Inflammatory macrophage treated with lipopolysaccharide for 1 hour (primary cell): ENCODE measurements at places on chromosomes 12 and 14.

- no peak for DNase-seq
Observed at GRCh38 chr14:87080146-87080545, 912.8 kb downstream of the GALC start.

DNA sequence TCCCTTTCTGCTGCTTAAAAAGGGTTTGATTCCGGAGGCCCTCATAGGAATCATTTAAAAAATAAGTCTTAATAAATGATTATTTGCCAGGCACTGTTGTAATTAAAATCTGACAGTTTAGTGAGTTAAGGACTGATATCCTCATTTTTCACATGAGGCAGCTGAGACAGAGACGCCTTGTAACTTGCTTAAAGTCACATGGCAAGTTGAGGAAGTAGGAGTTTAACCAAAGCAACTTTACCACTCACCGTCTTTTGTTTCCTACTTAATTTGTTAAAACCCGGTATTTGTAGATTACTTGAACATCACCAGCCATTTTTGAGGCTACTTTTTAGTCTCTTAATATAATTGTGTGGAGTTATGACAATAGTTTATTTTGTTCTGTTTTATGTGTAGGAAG, 2.4 kb downstream of the TIGAR start:
- DNase-seq: peak; percentile 51

DNA sequence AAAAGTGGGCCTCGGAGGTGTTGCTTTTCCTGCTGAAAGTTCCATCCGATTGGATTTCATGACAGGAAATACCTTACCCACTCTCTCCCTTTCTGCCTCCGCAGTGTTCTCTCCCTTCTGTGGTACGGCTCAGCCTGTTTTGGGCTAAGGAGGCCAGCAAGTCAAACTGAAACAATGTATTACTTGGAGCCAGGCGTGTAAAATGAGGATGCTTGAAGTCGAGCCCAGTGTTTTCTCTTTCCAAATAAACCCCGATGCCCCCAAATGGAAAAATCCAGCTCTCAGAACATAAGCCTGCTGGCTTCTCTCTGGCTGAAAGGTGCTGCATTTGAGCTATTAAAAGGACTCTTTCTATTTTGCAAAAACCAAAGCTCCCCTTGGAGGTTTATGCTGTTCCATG, 124.7 kb downstream of the ZNF664 start:
- no peak for DNase-seq

DNA sequence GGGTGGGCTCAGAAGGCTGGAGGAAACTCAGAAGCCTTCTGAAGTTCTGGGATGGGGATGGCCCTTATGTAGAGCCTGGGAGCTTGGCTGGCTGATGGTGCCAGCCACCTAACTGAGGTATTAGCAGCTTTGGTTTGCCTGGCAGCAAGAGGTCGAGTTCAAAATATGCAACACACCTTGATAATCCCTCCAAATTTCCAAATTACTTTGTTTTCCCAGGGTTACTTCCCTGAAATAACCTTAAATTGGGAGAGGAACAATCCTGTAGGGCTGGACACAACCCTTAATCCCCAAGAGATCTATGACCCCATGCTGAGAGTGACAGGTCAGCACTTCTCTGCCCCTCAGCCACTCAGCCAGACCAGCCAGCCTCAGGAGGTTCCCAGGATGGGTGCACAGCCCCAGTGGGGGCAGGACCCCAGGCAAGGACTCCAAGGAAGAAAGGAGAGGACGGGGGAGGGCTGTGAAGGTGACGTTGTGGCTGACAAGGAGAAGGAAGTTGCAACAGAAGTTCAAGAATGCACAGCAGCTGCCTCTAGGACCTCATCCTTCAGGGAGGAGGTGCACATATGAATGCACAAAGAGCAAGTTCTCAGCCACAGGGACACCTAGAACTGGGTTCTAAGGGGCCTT, 18.6 kb upstream of the KRT77 start:
- DNase-seq: no peak

DNA sequence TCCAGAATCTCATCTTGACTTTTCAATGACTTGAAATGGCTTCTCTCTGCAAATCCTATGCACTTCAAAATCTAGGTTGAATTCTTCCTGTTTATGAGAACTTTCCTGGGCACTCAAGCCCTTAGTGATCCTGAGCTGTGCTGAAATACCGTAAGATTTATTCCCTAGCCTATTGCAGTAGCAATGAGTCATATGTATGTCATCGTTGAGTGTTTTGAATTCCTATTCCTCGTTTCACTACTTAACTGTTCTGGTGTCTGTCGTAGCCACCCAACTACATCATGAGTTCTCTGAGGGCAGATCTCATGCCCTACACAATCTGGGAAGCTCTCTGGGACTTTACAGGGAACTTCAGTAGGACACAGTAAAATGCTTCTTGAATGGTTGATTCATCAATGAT, 190.8 kb upstream of the TMEM132C start:
- DNase-seq: no peak

DNA sequence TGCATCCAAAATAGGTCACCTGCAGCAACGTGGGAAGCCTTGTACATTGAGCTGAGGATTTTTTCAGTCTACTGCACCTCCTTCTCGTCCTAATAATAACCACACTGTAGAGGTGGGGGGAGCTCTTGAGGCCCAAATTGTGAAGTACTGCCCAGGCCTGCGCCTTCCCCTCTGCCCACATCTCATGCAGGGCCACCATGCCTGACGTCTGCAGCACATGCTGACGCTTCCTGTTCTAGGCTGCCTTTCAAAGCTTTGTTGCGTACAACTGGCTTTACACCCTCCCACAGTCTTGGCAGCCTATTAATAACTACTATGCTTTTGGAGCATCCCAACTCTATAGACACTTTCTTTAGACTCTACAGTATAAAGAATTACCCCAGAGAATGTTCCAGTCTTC, 26.5 kb upstream of the TTC7B start:
- peak; percentile 67 for DNase-seq

DNA sequence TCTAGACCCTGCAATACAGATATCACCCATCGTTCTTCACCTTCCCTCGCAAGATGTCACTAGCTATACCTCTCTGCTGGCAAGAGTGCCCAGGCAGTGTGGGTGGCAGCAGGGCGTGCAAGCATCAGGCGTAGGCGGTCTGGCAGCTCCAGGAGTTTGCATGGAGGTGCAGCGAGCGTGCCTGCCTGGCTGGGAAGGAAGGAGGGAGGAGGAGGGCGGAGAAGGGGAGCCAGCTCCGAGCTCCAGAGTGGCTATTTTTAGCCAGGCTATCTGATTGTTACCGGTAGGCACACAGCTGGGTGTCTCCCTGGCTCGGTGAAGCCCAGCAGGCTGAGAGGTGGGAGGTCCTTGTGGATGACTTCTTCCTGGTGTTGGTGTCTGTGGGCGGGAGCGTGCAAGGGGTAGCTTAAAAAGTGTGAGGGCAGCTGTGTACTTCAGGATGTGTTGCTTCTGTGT, 6.2 kb downstream of the FOXJ2 start:
- peak; percentile 31 for DNase-seq

- DNase-seq: no peak
Observed at GRCh38 chr14:47763188-47763854, 87.9 kb upstream of the MDGA2 start.

- no peak for DNase-seq
Observed at GRCh38 chr14:37726708-37727107, 131.3 kb downstream of the TTC6 start.

GRCh38 chr12:95218150-95219133, 835 bp downstream of the VEZT start:
- DNase-seq: peak; percentile 44

GRCh38 chr14:87349921-87350320, 643.1 kb downstream of the GALC start:
- no peak for DNase-seq

DNA sequence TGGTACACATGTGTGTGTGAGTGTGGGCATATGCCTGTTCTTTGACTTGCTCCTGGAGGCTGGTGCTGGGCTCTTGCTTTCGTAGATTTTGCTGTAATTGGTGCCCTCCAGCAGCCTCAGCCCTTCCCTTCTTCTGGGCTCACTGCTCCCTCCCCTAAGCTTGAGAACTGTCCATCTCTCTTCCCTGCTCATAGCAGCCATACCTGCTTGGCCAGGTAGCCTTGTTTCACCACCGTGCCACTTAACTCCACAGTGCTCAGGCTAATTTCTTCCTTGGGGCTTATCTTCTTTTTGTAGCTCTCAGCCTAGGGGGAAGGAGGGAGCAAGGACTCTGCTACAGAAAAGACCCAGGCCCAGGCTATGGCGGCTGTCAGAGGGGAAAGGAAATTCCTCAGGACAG, 19.8 kb downstream of the PLEK2 start:
- DNase-seq: no peak

DNA sequence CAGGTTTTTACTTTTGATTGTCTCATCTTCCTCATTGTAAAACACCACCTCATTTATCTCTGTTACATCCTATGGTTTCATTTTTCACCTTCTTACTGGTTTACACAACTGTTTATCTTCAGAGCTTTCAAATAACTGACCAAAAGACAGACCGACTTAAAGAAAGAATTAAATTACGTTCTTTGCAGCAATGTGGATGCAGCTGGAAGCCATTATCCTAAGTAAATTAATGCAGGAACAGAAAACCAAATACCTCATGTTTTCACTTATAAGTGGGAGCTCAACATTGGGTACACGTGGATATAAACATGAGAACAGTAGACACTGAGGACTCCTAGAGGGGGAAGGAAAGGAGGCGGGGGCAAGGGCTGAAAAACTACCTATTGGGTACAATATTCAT, 729.0 kb upstream of the USP15 start:
- no peak for DNase-seq

- DNase-seq: no peak
Observed at GRCh38 chr12:78866518-78866917, 1.9 kb downstream of the SYT1 start.

- DNase-seq: no peak
Observed at GRCh38 chr14:65731933-65732506, 319.5 kb downstream of the FUT8 start.

DNA sequence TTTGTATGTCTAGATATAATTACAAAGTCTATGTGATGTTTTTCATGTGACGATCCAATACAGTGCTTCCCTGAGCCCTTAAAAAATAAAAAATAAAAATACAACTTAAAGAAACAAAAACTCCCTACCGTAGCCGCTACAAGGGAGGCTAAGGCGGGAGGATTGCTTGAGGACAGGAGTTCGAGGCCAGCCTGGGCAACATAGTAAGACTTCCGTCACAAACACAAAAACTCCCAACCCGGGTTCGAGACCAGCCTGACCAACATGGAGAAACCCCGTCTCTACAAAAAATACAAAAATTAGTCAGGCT, 669 bp upstream of the CDKN3 start:
- no peak for DNase-seq

DNA sequence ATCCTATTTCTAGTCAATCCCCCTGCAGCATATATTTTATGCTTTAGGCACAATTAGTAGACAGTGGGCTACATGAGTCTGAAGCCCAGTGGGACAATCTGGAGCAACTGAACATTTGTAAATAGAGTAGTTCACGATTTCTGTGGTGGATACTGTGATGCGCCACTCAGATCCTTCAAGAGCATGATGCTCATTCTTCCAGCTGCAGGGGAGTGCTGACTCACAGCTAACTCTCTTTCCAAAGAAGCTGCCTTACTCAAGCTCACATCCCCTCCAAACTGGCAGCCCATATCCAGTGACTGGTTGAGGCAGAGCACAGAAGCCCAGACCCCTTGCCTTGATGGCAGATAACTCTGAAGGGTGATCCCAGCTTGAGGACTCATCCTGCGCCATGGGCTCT, 224.2 kb upstream of the EEA1 start:
- DNase-seq: no peak

- peak; percentile 70 for DNase-seq
Observed at GRCh38 chr12:108611884-108612415, 14.1 kb upstream of the TMEM119 start.

- no peak for DNase-seq
Observed at GRCh38 chr14:47148686-47149085, 497.1 kb upstream of the RPL10L start.

DNA sequence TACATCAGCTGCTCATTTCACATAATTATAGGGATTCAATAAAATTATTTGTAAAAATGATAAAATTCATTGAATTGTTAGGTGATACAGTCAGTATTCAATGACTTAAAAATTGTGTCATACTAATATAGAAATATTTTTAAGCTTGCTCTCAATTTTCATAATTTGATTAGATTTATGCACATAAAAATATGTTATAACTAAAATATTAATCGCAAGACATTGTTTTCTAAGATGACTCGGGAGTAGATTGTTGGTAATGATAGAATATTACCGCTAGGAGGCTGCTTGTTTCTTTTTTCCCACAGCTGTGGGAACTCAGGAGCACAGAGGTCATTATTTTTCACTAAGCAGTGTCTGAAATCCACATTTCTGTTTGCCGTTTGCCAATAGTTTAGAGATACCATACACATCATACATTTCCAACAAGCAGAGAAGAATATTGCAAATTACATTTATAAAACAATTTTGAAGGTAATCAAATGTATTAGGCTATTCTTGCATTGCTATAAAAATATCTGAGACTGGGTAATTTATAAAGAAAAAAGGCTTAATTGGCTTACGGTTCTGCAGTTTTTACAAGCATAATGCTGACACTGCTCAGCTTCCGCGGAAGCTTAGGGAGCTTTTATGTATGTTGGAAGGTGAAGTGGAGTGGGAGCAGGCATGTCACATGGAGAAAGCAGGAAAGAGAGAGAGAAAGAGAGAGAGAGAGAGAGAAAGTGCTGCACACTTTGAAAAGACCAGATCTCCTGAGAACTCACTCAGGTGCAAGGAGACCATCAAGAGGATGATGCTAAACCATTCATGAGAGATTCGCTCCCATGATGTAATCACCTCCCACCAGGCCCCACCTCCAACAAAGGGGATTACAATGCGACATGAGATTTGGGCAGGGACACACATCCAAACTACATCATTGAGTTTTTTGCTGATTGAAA, 9.2 kb downstream of the CD69 start:
- DNase-seq: peak; percentile 72
